ENCODE measurements at places on chromosomes 11 and 22. TPM values are rescaled to one million over a fixed set of nuclear protein-coding genes. Genes with fewer than 3 reads are reported as not detected.

DNA sequence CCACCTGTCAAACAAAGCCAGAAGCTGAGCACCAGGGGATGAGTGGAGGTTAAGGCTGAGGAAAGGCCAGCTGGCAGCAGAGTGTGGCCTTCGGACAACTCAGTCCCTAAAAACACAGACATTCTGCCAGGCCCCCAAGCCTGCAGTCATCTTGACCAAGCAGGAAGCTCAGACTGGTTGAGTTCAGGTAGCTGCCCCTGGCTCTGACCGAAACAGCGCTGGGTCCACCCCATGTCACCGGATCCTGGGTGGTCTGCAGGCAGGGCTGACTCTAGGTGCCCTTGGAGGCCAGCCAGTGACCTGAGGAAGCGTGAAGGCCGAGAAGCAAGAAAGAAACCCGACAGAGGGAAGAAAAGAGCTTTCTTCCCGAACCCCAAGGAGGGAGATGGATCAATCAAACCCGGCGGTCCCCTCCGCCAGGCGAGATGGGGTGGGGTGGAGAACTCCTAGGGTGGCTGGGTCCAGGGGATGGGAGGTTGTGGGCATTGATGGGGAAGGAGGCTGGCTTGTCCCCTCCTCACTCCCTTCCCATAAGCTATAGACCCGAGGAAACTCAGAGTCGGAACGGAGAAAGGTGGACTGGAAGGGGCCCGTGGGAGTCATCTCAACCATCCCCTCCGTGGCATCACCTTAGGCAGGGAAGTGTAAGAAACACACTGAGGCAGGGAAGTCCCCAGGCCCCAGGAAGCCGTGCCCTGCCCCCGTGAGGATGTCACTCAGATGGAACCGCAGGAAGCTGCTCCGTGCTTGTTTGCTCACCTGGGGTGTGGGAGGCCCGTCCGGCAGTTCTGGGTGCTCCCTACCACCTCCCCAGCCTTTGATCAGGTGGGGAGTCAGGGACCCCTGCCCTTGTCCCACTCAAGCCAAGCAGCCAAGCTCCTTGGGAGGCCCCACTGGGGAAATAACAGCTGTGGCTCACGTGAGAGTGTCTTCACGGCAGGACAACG is 11.7 kb downstream of the CXCR5 start:
- no peak for DNase-seq

- no peak for DNase-seq
Observed at GRCh38 chr22:47657224-47657623, 894.8 kb downstream of the TBC1D22A start.

- DNase-seq, result peak; percentile 62
Observed at GRCh38 chr22:37547251-37547741, 13.0 kb upstream of the CDC42EP1 start.

GRCh38 chr11:109034339-109034696 is 369.4 kb downstream of the DDX10 start:
- peak; percentile 55 for DNase-seq

- DNase-seq, result peak; percentile 85
Observed at GRCh38 chr11:95095858-95096587, 6.4 kb downstream of the ENDOD1 start.

- DNase-seq, result no peak
Observed at GRCh38 chr11:79845002-79845709, 404.3 kb upstream of the TENM4 start.

- no peak for DNase-seq
Observed at GRCh38 chr22:43313244-43313889, 29.8 kb downstream of the SCUBE1 start.

DNA sequence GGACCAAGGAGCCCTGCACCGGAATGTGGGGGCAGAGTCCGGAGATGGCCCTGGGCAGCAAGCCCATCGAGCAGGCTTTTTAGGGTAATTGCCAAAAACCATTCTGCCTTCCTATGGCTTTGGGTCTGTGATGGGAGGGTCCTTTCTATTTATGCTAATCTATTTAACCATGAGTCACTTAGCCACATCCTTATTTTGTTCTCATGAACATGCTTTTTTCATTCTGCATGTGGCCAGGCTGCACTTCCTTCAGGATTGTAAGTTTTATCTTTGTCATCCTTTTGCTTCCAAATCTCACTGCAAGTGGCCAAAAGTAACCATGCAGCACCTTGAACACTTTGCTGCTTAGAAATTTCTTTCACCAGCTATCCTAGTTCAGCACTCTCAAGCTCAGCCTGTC is 88.3 kb downstream of the EFCAB6 start:
- peak; percentile 33 for DNase-seq

DNA sequence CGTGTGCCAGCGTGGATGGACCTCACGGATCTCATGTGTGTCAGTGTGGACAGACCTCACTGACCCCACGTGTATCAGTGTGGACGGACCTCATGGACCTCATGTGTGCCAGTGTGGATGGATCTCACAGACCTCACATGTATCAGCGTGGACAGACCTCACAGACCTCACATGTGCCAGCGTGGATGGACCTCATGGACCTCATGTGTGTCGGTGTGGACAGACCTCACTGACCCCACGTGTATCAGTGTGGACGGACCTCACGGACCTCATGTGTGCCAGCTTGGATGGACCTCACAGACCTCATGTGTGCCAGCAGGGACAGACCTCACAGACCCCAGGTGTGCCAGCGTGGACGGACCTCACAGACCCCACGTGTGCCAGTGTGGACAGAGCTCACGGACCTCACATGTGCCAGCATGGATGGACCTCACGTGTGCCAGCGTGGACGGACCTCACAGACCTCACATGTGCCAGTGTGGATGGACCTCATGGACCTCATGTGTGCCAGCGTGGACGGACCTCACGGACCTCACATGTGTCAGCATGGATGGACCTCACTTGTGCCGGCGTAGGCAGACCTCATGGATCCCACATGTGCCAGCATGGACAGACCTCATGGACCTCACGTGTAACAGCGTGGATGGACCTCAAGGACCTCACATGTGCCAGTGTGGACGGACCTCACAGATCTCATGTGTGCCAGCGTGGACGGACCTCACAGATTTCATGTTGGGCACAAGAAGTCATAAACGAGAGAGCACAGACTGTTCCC is 18.2 kb downstream of the TTLL8 start:
- DNase-seq, result no peak

DNA sequence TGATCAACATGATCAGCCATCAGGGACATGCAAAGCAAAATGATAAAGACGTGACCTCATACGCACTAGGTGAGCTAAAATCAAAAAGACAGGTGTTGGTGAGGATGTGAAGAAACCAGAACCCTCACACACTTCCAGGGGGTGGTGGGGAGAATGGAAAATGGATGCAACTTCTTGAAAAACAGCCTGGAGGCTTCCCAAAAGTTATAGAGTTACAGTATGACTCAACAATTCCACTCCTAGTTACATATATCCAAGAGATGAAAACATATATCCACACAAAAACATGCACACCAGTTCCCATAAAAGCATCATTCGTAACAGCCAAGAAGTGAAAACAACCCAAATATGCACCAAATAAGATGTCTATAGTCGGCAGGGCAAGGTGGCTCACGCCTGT is 42.1 kb upstream of the APLNR start:
- peak; percentile 85 for DNase-seq

GRCh38 chr11:114982141-114982540 is 303.8 kb downstream of the NXPE2 start:
- no peak for DNase-seq

- DNase-seq, result no peak
Observed at GRCh38 chr11:74162681-74163467, 7.9 kb downstream of the C2CD3 start.

DNA sequence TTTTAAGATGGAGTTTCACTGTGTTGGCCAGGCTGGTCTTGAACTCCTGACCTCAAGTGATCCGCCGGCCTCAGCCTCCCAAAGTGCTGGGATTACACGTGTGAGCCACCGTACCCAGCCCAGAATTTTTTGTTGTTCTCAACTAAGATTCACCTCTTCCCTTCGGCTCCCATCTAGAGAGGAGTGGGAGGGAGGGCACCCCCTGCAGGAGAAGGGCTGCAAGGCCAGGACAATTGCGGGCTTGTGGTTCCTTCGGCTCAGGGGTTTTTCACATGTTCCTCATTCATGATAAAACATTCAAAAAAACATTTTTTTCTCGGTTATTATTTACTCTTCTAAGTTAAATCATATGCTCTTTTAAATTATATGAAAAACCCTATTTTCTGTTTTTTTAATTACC is 201.1 kb upstream of the LRRC4C start:
- no peak for DNase-seq

DNA sequence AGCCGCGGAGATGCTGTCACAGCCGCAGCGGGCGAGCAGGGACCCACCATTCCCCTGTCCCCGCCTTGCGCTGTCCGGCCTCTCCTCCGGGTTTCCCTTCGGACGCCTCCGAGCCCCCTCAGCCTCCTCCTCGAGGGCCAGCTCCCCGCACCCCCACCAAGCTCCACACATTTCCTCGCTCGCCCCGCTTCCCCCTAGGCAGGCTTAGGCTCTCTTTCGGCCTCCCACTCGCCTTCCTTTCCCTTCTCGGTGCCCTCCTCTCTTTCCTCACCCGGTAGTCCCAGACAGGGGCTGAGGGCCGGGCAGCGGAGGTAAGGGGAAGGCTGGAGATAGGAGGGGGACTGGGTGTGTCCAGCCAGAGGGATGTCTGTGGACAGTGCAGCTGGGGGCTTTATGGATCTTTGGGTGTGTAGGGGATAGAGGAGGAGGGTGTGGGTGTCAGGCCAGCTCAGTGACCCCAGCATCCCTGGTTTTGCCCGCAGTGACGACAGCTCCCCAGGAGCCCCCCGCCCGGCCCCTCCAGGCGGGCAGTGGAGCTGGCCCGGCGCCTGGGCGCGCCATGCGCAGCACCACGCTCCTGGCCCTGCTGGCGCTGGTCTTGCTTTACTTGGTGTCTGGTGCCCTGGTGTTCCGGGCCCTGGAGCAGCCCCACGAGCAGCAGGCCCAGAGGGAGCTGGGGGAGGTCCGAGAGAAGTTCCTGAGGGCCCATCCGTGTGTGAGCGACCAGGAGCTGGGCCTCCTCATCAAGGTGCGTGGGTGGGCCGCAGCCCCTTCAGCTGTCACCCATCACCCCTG is 1.6 kb downstream of the KCNK4 start:
- no peak for DNase-seq

GRCh38 chr11:78390809-78391208 is 26.8 kb downstream of the GAB2 start:
- no peak for DNase-seq

- DNase-seq, result no peak
Observed at GRCh38 chr11:76232026-76232665, 25.8 kb upstream of the WNT11 start.

GRCh38 chr22:48630433-48630754 is 1197.3 kb downstream of the BRD1 start:
- DNase-seq, result no peak

GRCh38 chr22:23207729-23208393 is 27.6 kb downstream of the BCR start:
- DNase-seq, result no peak

- no peak for DNase-seq
Observed at GRCh38 chr22:26554956-26555355, 35.0 kb downstream of the TPST2 start.

DNA sequence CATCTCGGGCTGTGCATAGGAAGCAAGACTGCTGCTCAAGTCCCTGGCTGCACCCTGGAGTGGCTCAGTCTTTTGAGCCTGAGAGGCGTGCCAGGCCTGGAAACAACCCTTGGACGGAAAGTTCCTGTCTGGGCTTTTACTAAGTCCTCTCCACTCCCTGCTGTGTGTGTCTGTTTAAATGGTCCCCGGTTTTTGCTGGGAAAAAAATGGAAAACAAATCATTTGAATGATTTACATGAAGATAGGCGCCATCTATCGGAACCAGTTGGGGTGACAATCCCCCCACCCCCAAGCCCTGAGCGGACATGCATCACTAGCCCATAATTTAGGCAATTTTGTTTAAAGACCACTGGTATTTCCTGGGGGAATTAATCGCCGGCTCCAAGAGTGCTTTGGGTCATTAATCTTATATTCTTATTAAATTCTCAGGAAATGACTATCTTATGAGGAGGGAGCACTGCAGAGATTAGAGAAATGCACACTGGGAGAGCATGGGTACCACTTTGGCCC is 2.7 kb upstream of the GAB2 start:
- peak; percentile 85 for DNase-seq

- DNase-seq, result no peak
Observed at GRCh38 chr11:66339686-66340483, 3.7 kb upstream of the RIN1 start.

- DNase-seq, result no peak
Observed at GRCh38 chr11:83026229-83026628, 45.5 kb downstream of the RAB30 start.

- DNase-seq, result no peak
Observed at GRCh38 chr11:73047773-73048371, 94.2 kb downstream of the FCHSD2 start.

DNA sequence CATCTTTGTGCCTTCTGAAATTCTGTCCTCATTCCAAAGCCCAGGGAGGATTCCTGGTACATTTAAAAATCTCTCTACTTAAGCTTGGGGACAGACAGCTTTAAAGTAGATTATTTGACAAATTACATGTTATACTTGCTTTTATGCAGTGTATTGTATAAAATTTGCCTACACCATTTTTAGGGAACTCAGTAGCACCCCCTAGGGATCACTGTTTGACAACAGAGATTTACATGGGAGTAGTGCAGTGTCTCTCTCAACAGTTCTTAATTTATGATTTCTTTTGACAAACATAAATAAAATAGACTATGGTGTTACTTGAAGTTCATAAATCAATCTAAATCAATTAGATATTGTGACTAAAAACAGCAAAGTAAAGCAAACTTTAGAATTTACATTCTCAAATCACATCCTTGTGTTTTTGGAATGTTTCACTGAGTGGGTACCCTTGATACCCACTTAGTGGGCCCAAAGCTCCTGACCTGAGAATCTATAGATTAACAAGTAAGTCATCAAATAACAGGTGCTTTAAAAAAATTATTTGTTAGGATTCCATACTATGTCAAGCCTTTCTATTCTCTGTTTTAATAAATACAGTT is 428.8 kb downstream of the DYNC2H1 start:
- DNase-seq, result peak; percentile 65

GRCh38 chr11:102343809-102344208 is 3.2 kb upstream of the BIRC2 start:
- DNase-seq, result peak; percentile 46

- DNase-seq, result no peak
Observed at GRCh38 chr22:34804604-34805003, 261.4 kb upstream of the ISX start.

Gene RBX1
- total RNA-seq, result 34.8 TPM

Gene HORMAD2
- not detected for total RNA-seq

Gene TYR
- not detected for total RNA-seq

Gene ADAMTS8
- total RNA-seq, result 0.63 TPM

Gene OR51F1
- not detected for total RNA-seq

Gene GGTLC3
- not detected for total RNA-seq

Gene MCAT
- 23.4 TPM for total RNA-seq

Gene FAT3
- 1.9 TPM for total RNA-seq

Gene CREBZF
- total RNA-seq, result 43.8 TPM

Gene OR8G5
- not detected for total RNA-seq

Gene SLC35F2
- 12.9 TPM for total RNA-seq

Gene NARS2
- 15.3 TPM for total RNA-seq

Gene CRYBB2
- total RNA-seq, result not detected

Gene TBX1
- total RNA-seq, result 1.6 TPM

Gene CBLIF
- total RNA-seq, result not detected

Gene SYTL2
- 5.3 TPM for total RNA-seq

All from GM23248 (cell line).